PC-9 (cell line): ENCODE measurements at places on chromosomes 6 and 20. TPM values are rescaled to one million over a fixed set of nuclear protein-coding genes. Genes with fewer than 3 reads are reported as not detected.

The MRPL14 gene
- 96.3 and 97.9 TPM in 2 replicates for total RNA-seq

The TMEM244 gene
- not detected in 2 replicates for total RNA-seq

The PREX1 gene
- 3.3 and 4.3 TPM in 2 replicates for total RNA-seq

The EIF2S2 gene
- total RNA-seq = 129 and 162 TPM in 2 replicates

The EYA2 gene
- not detected in 2 replicates for total RNA-seq

The KIZ gene
- 17.2 and 21.5 TPM in 2 replicates for total RNA-seq

The ZNF391 gene
- 4.6 and 4.7 TPM in 2 replicates for total RNA-seq

The ZDHHC14 gene
- total RNA-seq = 5.6 and 6.8 TPM in 2 replicates

The GPSM3 gene
- total RNA-seq = 8.6 and 10.4 TPM in 2 replicates

The BTNL2 gene
- total RNA-seq = not detected in 2 replicates

The PPARD gene
- total RNA-seq = 18.8 and 24.7 TPM in 2 replicates

The SLC22A16 gene
- not detected in 2 replicates for total RNA-seq

The SGK1 gene
- 11.3 and 13.5 TPM in 2 replicates for total RNA-seq

The CLDN20 gene
- total RNA-seq = not detected in 2 replicates

The FUT9 gene
- total RNA-seq = 5.2 and 6.9 TPM in 2 replicates

The PPP1R16B gene
- 0.05 TPM in 1 of 2 replicates, not detected in the other for total RNA-seq

The RIMS4 gene
- 0.13 and 0.15 TPM in 2 replicates for total RNA-seq

The C4B gene
- total RNA-seq = 7.5 and 8.3 TPM in 2 replicates

The HLA-DRB5 gene
- total RNA-seq = 0.33 TPM in 1 of 2 replicates, not detected in the other

The SNRPB2 gene
- total RNA-seq = 44.8 and 57.9 TPM in 2 replicates

The PAK5 gene
- total RNA-seq = not detected in 2 replicates

The CLVS2 gene
- not detected in 2 replicates for total RNA-seq
